ENCODE measurements at places on chromosomes 12 and 14.

DNA sequence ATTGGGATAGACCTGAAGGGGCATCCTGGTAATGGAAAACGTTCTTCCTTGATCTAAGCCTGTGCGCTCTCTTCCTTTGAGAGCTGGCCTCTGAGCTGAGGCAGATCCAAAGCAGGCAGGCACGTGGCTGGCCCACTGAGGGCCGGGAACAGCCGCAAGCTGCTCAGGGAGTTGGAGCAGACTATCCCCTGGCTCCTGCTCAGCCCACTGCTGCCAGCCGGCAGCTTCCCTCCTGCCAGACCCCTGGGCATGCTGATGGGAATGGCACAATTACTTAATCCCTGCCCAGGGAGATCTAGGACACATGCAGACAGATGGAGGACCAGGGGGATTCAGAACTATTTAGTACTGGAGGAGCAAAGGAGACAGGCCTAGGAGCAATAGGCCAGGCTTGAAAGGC lies 14.4 kb downstream of the NEUROD4 start:
- no peak for DNase-seq

DNA sequence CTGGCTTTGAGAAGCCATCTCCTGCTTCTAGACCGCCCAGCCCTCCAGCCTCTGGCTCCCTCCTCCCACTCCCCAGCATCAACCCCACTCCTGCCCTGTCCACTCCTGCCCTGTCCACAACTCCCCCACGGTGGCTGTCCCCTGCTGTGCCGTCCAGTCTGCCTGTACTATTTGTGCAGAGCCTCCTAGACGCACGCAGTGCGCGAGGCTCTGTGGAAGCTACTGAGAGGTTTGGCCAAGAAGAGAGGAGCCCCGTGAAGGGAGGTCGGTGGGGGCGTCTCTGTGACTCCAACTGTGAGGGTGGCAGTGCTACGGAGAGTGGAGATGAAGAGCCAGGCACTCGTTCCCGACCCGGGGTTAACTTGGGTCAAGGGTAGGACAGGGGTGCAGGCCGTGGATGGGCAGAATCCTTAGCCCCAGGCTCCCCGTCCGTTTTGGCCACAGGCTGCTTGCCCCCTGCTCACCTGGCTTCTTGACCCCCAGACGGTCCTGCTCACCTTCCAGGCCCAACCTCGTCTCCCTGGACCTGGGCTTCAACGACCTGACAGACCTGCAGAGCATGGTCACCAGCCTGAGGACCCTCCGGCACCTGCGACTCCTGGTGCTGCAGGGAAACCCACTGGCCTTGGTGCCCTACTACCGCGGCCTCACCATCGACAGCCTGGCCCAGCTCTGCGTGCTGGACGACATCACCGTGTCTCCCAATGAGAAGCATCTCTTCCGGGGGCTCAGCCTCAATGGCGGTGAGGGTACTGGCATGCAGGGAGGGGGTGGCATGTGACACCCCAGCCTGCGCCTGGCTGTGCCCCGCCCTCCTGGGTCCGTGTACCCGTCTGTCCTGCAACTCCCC lies 6.9 kb downstream of the LRRC43 start:
- DNase-seq = no peak

DNA sequence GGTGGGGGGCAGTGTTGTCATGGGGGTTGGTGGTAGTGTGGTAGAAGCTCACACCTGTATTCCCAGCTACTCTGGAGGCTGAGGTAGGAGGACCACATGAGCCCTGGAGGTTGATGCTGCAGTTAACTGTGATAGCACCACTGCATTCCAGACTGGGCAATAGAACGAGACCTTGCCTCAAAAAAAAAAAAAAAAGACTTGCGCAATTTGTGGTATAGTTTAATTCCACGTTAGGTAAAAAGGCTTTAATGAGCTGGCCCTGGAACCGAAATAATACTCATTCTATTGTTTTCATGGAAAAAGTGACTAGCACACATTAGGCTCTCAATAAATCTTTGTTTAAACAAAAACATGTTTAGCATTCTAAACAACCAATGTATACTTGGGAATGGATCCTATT lies 25.4 kb upstream of the NAP1L1 start:
- DNase-seq = no peak

GRCh38 chr12:13101821-13102375 lies 1.6 kb downstream of the GSG1 start:
- DNase-seq = no peak

DNA sequence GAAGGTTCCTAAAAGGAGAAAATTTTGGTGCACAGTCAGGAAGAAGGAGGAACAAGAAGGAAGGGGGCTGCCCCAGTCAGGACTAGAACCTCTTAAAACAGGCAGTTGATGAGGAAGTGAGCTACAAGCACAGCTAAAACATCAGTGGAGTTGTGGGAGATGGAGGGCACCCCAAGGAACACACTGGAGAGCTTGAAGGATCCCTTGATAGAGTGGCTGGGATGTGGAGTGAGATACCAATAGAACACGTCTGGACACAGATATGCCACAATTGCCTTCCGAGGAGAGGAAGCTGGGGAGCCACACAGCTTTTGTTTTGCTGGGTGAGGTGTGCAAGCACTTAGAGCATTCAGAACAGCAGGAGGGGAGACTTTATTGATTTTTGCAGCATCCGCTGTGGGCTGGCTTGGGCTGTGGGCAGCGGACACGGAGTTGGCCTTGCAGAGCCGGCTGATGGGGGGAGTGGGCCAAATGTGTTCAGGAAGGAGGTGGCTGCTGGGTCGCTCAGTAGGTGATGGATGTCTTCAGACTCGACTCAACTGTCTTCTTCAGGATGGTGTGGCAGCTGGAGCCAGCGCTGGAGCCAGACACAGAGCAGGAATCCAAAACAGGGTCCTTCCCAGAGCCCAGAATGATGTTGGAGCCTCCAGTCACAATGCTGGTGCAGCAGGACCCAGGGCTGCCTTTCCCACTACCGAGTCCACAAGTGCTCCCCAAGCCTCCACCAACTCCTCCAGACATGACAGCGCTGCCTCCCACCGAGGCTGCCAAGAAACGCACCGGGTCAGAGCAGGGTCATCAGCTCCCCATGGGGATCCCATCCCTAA lies 4.7 kb upstream of the KRT79 start:
- no peak for DNase-seq

GRCh38 chr12:15982071-15982470 lies 70.9 kb downstream of the DERA start:
- no peak for DNase-seq

- no peak for DNase-seq
Observed at GRCh38 chr12:84506282-84506681, 406.3 kb downstream of the SLC6A15 start.

DNA sequence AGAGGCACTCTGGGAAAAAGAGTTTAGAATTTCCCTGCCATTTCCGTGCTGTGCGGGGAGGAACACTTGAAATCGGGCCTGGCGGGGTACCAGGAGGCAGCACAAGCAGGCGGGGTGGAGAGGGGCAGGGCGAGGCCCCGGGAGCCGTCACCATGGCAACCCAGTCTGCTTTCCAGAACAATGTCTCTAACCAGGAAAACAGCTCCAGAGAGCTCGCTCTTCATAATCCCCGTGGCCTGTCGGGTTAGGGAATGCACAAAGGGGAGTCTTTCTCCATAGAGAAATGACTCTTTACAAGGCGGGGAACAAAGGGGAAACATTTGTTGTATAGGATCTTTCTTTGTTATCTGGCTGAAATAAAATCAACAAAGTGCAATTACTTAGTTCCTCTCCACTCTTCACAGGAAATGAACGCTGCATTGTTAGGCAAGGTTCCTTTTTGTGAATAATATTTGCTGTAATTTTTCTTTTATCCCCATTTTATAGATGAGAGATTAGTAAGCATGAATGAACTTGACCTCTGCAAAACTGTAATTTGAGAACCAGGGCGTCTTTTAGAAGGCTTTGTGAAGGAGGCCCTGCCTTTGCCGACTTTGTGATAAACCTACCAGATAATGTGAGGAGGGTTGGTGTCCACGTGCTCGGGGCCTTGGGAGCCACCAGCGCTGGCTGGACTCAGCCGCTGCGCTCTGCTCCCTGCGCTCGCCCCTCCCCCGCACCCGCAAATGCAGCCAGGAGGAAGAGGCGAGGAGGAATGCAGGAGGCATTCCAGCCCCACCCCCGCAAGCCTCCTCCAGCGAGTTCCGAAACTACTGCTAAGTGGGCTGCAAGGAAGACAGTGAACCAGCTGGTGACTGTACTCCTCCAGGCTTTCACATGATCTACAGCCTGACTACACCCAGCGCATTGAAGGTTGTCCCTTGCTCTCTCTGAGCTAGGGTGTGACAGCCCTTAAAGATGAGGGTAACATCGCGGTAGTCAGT lies 105.2 kb upstream of the ATF7IP start:
- no peak for DNase-seq

DNA sequence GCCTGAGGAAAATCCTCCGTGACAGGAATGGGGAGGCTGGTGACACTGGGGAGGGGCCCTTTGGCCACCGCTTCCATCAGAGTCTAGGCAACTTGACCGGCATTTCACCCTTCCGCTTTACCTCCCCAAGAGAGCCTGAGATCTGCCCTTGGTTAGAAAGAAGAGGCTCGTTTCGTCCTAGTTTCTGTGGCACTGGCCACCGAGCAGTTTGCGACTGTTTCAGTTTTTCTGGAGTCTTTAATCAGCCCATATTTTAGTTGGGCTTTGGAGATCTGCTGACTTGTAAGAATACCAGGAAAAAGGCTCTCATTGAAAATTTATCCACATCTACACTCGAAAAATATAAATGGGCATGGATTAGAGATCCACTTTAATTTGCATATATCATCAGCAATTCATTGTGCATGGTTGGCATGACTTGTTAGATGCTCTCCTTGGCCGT lies 414 bp upstream of the ANKS1B start:
- no peak for DNase-seq

DNA sequence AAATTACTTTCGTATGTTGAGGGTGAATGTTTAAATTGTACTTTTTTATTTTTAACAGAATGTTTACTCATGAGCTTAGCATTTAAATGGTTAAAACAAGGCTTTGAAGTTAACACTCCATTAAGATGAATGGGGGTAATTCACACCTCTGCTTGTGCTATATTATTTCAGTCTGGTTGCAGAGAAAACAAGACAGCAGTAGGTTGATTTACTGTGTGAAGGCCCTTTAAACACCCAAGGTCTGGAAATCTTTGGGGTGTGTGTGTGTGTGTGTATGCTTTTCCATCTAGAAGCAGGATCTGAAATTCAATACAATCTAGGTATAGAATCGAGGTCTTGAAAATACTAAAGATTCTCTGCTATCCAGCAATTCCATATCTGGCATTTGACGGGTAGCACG lies 83.8 kb downstream of the SLC38A6 start:
- DNase-seq = no peak

GRCh38 chr14:25178255-25178654 lies 128.3 kb upstream of the STXBP6 start:
- DNase-seq = no peak

GRCh38 chr12:71749666-71750065 lies 5.0 kb upstream of the RAB21 start:
- DNase-seq = no peak

- DNase-seq = no peak
Observed at GRCh38 chr14:99755629-99756603, 37.3 kb upstream of the EML1 start.

DNA sequence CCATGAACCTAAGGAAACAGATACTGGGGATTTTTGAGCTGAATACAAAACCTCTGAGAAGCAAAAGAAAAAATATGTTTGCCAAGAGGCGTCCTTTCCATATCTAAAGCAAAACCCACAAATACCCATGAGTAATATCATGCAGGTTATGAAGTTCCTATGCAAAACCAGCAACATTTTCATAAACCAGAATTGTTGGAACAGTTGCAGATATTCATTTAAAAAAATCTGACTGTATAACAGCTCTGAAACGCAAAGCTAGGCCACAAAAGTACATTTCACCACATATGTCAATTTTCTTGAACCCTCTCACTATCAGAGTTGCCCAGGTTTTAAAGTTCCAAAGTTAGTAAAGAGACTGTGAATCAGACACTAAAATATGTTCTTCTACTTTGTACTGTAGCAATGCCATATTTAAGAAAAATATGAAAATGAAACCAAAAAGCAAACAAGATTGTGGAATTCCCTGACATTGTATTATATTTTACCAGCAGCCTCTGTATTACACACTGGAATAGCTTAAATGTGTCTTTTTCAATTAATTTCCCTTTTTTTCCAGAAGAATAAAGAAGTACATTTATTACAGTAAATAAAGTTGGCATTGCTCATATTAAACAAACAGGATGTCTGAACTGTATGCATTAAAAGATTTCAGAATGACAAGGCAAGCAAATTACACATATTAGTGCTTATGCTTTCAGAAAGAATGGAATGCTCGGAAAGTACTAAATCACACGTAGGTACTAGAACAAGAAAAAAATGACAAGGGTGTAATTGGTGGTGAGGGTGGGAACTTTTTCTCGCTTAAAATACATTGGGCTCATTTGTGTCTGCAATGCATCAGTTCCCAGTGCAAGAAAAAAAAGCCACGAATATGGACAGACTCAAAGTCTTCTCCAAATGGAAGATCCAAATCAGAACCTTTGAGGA lies 33.6 kb upstream of the HIF1A start:
- no peak for DNase-seq

GRCh38 chr14:72576258-72576657 lies 317.6 kb downstream of the DPF3 start:
- peak; percentile 35 for DNase-seq

DNA sequence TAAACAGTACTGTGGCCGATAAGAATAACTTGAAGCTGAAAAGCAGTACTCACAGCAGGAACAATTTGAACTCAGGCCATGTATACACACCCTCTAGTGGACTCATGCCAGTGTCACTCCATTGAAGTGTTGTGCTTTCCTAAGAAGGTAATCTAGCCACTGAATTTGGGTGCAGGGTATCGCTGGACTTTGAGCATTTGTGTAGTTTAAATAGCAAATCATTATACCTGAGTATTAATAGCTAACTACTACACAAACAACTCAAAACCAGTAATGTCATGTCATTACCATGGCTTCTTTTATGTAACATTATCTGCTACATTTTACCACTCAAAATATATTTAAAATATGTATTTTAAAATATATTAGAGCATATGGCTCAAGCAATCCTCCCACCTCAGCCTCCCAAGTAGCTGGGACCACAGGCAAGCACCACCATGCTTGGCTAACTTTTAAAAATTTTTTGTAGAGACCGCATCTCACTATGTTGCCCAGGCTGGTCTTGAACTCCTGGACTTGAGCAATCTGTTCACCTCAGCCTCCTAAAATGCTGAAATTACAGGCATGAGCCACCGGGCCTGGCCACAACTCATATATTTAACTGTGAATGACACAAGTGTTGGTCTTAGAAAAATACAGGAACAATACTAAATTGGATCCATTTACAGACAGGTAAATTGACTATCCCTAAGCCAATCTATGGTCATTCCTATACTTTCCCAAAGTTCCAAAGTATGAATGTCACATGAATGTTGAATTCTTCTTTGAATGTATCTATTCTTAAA lies 25.6 kb upstream of the ARID4A start:
- DNase-seq = no peak

DNA sequence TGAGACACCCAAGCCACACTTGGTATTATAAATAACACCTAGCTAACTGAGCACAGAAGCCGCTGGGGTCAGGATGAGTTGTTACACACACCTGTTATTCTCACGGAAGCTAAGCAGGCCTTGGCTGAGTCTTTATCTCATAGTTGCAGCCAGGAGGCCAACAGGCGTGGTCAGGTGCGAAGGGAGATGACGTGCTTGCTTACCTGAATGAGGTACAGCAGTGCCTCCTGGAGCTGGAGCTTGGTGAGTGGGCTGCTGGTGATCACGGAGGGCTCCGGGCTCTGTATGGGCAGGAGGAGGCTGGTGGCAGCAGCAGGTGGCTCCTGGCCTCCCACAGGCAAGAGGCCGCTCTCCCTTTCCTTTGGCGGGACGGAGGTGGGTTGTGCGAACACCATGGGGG lies 30.4 kb upstream of the CACNA2D4 start:
- no peak for DNase-seq

GRCh38 chr12:3310271-3311026 lies 180.6 kb upstream of the PRMT8 start:
- DNase-seq = no peak
